Thoracic aorta (tissue), 2 donors: ENCODE measurements at places on chromosomes 5 and 9. TPM values are rescaled to one million over a fixed set of nuclear protein-coding genes. Genes with fewer than 3 reads are reported as not detected.

DNA sequence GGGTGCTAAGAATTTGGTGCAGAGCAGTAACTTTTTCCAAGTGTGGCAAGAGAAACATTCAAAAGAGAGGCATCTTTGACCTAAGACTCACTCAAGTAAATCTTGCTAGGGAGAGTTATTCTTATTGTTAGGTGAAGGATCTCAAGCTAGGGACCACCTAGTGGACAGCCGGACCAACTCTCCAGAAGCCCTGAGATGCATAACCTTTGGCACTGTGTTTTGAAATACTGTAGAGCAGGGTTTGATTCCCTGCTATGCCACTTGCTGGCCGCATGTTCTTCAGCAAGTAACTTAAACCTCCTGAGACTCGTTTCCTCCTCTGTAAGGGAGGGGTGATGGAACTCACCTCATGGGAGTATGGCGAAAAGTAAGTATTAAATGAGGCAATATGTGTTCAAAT lies 336.1 kb upstream of the ADAMTSL1 start:
- H3K4me1 ChIP-seq = no peaks in the 10 kb centered on the region
- H3K36me3 ChIP-seq = no peaks in the 10 kb centered on the region
- DNase-seq = no peak
- no peak overlapping the region for H3K27ac ChIP-seq

GRCh38 chr5:175840050-175840841 lies 31.1 kb upstream of the CPLX2 start:
- no peaks in the 10 kb centered on the region for H3K4me1 ChIP-seq
- H3K4me3 ChIP-seq = no peak overlapping the region
- no peaks in the 10 kb centered on the region for H3K27me3 ChIP-seq
- no peak overlapping the region for H3K27ac ChIP-seq

- no peak overlapping the region for H3K4me3 ChIP-seq
- DNase-seq = no peak
- H3K27me3 ChIP-seq = no peaks in the 10 kb centered on the region
- H3K36me3 ChIP-seq = no peaks in the 10 kb centered on the region
These were observed 448.8 kb downstream of the TLE4 start for GRCh38 chr9:80020530-80020929.

The NEUROG1 gene
- total RNA-seq = not detected

The PTRH1 gene
- total RNA-seq = 25.9 TPM

The TAF11L5 gene
- not detected for total RNA-seq
